ENCODE measurements at places on chromosomes 3 and 15.

GRCh38 chr3:131142580-131142979 is 115.9 kb downstream of the NEK11 start:
- peak; percentile 60 for DNase-seq

DNA sequence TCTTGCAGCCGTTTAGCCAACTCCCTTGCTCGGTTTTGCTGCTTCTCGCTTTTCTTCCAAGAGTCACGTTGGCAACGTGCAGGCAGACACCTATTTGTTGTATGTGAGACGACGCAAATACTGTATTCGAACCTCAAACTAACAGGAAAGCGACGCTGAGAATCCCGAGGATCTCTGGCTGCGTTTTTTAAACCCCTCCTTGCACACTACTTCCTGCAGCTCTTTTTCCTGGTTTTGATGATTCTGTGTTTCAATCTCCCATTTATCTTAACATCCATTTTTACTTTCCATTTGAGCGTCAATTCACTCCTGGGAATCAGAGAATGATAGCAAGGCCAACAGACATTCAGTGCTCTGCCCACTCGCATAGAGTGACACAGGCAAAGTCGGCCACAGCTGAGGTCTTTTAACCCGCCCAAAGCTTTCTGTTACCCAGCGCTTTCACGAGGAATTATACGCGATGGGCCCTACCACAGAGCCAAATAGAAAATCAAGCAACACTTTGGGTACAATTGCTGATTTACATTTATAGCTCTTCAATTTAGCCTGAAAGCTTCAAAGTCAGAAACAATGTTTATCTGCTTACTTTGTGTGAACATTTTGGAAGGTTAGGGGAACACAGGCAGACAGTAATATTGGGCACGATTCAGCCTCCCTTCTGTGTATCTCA is 1.6 kb upstream of the ANXA2 start:
- DNase-seq = no peak

GRCh38 chr15:96327155-96327741 is 3.3 kb upstream of the NR2F2 start:
- DNase-seq = peak; percentile 82

GRCh38 chr3:179949412-179949811 is 87.3 kb downstream of the PEX5L start:
- DNase-seq = peak; percentile 98

- DNase-seq = no peak
These were observed 129.4 kb downstream of the PGPEP1L start for GRCh38 chr15:98878172-98878571.

Data from NCI-H526 treated with DMSO at 0.1 percent for 48 hours (cell line).